A549 treated with ZK216348 at 1 μM for 4 hours (cell line): ENCODE measurements at places on chromosomes 3 and 15. TPM values are rescaled to one million over a fixed set of nuclear protein-coding genes. Genes with fewer than 3 reads are reported as not detected.

TMCC1 gene
- 7.2 to 20.1 TPM (median 10.4 TPM) in 5 replicates for total RNA-seq

CCDC33 gene
- total RNA-seq: 5.7 to 8.6 TPM (median 7.2 TPM) in 5 replicates

ZKSCAN7 gene
- not detected in 5 replicates for total RNA-seq

HES1 gene
- 9.5 to 13.7 TPM (median 13.4 TPM) in 5 replicates for total RNA-seq

WDR49 gene
- not detected in 5 replicates for total RNA-seq

SCN11A gene
- 0.02 TPM in 2 of 5 replicates, not detected in the others for total RNA-seq

LMAN1L gene
- total RNA-seq: not detected in 5 replicates

ARMC8 gene
- 30.7 to 42.1 TPM (median 34.5 TPM) in 5 replicates for total RNA-seq

GOLGA8J gene
- not detected in 5 replicates for total RNA-seq

PLAAT1 gene
- 0.18 TPM in 1 of 5 replicates, not detected in the others for total RNA-seq

CLRN1 gene
- not detected in 5 replicates for total RNA-seq

HHLA2 gene
- total RNA-seq: 0.07 to 0.15 TPM in 2 of 5 replicates, not detected in the others

STRIT1 gene
- total RNA-seq: not detected in 5 replicates

MKRN3 gene
- total RNA-seq: 0.78 to 2.9 TPM (median 2.4 TPM) in 5 replicates
